Body of pancreas (tissue), 4 donors: ENCODE measurements at places on chromosomes 6 and 20. TPM values are rescaled to one million over a fixed set of nuclear protein-coding genes. Genes with fewer than 3 reads are reported as not detected.

The PTPN1 gene
- 10.2 TPM for total RNA-seq

The TBC1D32 gene
- 11.4 TPM for total RNA-seq

The GABRR1 gene
- not detected for total RNA-seq

The SLCO4A1 gene
- total RNA-seq = 2.6 TPM

The C6orf141 gene
- 11.4 TPM for total RNA-seq

The OPRM1 gene
- not detected for total RNA-seq

The STXBP5 gene
- 25.9 TPM for total RNA-seq

The LRRN4 gene
- 10.9 TPM for total RNA-seq

The NRSN1 gene
- total RNA-seq = not detected

The WFDC12 gene
- total RNA-seq = not detected

The SLA2 gene
- total RNA-seq = not detected

The CAPN11 gene
- 0.66 TPM for total RNA-seq

The NELFCD gene
- 45.9 TPM for total RNA-seq

The FNDC11 gene
- total RNA-seq = 0.66 TPM

GRCh38 chr20:59331721-59332329 is 31.4 kb downstream of the EDN3 start:
- H3K4me1 ChIP-seq = no peaks in the 10 kb centered on the region
- H3K27ac ChIP-seq = no peak overlapping the region
- no peaks in the 10 kb centered on the region for H3K36me3 ChIP-seq
- no peak overlapping the region for H3K4me3 ChIP-seq
- DNase-seq = no peak

GRCh38 chr6:53581173-53581773 is 36.4 kb upstream of the GCLC start:
- no peak overlapping the region for H3K27ac ChIP-seq
- no peaks in the 10 kb centered on the region for H3K4me1 ChIP-seq
- DNase-seq = no peak
- no peaks in the 10 kb centered on the region for H3K36me3 ChIP-seq
- H3K27me3 ChIP-seq = no peaks in the 10 kb centered on the region
- H3K4me3 ChIP-seq = no peak overlapping the region

DNA sequence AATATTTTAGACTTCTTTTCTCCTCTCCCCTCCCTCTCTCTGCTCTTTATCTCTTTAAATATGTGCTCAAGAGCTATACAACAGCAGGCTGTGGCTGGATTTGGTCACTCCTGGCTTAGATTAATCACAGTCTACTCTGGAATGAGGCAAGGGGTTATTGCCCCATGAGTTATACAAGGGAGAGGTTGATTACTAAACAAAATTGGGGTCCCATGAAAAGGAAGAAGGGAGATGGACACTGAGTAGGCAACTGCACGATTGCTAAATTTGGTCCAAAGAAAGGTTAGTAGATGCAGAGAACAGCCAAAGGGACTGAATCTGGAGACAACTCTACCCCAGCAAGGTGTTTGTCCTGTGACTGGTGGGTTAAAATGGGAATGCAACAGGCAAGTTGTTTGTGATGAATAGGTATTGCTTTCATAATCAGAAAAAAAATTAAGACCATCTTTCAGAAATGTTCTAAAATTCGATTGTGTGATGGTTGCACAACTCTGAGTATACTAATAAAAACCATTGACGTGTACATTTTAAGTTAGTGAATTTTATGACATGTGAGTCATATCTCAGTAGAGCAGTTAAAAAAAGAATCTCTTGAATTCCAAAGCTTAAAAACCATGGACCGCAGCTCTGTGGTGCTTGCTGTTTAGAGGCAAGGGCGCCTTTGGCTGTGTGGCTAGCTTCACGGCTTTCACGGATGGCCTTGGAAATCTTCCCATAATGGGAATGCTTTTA is 57.1 kb downstream of the KIZ start:
- no peaks in the 10 kb centered on the region for H3K36me3 ChIP-seq
- no peak overlapping the region for H3K4me3 ChIP-seq
- H3K4me1 ChIP-seq = no peaks in the 10 kb centered on the region
- no peaks in the 10 kb centered on the region for H3K27me3 ChIP-seq
- H3K27ac ChIP-seq = no peak overlapping the region

- DNase-seq = no peak
- peaks cover 8% of the 10 kb centered on the region for H3K27me3 ChIP-seq
- H3K4me3 ChIP-seq = no peak overlapping the region
- no peaks in the 10 kb centered on the region for H3K4me1 ChIP-seq
- no peaks in the 10 kb centered on the region for H3K36me3 ChIP-seq
These were observed 13.2 kb upstream of the IRF4 start for GRCh38 chr6:378090-378957.

GRCh38 chr6:15864038-15864707 is 201.3 kb upstream of the DTNBP1 start:
- H3K27me3 ChIP-seq = no peaks in the 10 kb centered on the region
- no peak for DNase-seq
- no peak overlapping the region for H3K4me3 ChIP-seq
- H3K36me3 ChIP-seq = no peaks in the 10 kb centered on the region
- H3K27ac ChIP-seq = no peak overlapping the region

- peaks cover 8% of the 10 kb centered on the region for H3K4me1 ChIP-seq
- no peak overlapping the region for H3K27ac ChIP-seq
These were observed 294.6 kb upstream of the ZNF337 start for GRCh38 chr20:25991051-25991755.

- peaks cover 14% of the 10 kb centered on the region for H3K4me1 ChIP-seq
- DNase-seq = no peak
- H3K4me3 ChIP-seq = no peak overlapping the region
- no peak overlapping the region for H3K27ac ChIP-seq
These were observed 35.9 kb upstream of the FAM50B start for GRCh38 chr6:3813150-3813780.

DNA sequence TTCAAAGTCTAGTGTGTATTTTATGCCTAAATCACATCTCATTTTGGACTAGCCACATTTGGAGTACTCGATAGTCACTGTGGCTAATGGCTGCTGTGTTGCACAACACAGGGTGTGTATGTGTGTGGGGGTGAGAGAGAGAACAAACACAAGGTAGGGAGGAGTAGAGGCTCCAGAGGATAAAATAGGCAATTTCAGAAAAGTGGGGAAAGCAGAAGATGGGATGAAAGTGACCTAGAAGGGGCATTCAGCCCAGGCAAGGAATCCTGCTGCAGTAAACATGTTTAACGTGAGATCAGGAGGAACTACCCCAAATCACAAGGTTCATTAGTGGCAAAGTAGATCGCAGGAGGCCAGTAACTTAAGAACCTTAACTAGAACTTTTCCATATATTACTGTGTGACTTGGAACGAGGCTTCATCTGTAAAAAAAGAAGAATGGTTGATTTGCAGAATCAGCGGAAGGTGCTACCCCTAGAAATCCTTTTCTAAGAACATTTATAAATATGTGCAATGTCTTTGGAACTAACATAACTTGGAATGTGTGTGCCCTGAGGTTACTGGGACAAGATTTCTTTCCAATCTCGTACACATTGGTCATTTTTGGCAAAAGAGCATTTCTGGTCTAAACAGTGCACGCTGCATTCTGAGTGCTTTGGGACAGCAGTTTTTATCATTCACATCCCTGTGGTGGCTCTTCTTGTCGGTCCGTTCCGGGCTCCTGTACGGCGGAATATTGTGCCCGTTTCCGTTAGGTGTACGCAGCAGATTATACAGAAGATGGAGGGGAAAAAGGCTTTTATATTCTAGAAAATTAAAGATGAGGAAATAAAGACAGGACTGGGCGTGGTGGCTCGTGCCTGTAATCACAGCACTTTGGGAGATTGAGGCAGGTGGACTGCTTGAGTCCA is 2.6 kb downstream of the DUSP22 start:
- H3K36me3 ChIP-seq = no peaks in the 10 kb centered on the region
- H3K4me1 ChIP-seq = peaks cover 48% of the 10 kb centered on the region
- H3K27me3 ChIP-seq = no peaks in the 10 kb centered on the region
- H3K27ac ChIP-seq = no peak overlapping the region

DNA sequence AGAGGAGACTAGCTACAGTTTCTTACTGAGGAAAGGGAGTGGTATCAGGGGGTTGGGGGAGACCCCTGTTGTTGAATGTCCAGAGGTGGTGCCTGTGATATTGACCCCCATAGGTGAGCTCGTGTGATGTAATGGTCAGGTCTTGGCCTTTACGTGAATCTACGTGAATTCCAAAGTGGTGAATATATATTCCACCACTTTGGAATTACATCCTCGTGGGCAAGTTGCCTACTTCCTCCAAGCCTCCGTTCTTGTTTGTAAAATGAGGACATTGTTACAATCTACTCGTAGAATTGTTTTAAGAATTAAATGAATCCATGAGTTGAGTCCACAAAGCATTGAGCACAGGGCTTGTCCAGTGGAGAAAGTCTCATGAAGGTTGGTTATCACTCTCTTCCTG is 47.3 kb downstream of the TSHZ2 start:
- no peak for DNase-seq
- no peaks in the 10 kb centered on the region for H3K36me3 ChIP-seq
- H3K4me3 ChIP-seq = no peak overlapping the region
- H3K4me1 ChIP-seq = no peaks in the 10 kb centered on the region

GRCh38 chr6:150328744-150329405 is 39.9 kb upstream of the IYD start:
- no peak for DNase-seq
- no peaks in the 10 kb centered on the region for H3K4me1 ChIP-seq
- H3K27ac ChIP-seq = no peak overlapping the region

DNA sequence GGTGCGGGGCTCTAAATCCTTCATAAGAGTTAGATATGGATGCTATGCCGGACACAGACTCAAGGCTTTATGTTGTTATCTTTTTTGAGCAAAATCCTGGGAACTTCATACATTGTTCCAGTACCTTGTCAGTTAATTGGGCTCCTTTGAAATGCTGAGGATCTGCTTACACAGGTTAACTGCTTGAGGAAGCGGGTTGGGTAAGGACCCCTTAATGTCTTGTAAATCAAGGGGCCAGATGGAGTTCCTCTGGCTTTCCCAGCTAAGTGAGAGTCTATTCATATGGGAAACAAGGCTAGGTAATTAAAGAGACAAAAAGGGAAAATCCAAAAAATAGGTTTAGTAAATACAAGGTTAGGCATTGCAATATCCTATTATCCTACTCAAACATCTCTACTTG is 141.5 kb downstream of the OR2B2 start:
- DNase-seq = no peak
- no peaks in the 10 kb centered on the region for H3K36me3 ChIP-seq
- H3K27me3 ChIP-seq = no peaks in the 10 kb centered on the region
- H3K27ac ChIP-seq = no peak overlapping the region

DNA sequence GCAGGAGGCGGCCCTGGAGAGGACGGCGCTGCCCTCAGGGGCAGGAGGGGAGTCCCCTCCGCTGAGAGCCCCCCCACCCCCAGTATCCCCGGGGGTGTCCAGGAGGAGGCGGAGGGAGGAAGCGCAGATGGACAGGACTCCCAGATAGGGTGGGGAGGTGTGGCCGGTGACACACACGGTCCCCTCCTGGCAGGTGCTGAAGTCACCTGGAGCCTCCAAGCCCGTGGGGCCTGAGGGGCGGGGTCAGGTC is 1.4 kb downstream of the STMN3 start:
- no peak overlapping the region for H3K27ac ChIP-seq
- H3K27me3 ChIP-seq = no peaks in the 10 kb centered on the region
- H3K4me3 ChIP-seq = no peak overlapping the region
- no peaks in the 10 kb centered on the region for H3K36me3 ChIP-seq

DNA sequence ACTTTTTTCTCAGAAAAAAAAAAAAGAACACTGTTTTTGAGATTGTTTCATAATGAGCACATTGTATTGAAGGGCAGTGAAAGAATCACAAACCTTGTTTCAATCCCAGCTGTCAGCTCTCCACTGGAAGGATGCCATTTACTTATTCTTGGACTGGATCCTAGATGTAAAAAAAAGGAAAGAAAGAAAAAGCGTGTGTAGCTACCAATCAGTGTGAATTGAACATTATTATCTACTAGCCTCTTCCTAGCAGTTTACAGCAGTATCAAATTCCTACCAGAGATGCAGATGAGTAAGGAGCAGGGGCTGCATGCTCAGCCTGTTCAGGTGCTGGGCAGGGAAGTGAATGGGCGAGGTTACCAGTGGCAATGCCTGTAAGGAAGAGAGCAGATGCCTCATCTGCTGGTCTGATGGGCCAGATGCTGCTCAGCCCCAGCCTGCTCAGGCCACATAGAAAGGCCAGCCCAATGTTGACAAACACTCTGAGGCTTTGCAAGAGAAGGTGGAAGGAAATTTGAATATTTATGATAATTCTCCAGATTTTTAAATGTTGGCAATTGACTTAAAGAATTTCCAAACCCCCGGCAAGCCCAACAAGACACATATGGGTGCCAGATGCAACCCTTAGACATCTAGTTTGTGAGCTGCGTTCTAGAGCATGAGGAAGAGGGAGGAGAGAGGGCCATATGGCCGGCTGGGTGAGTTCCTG is 189.5 kb downstream of the IBTK start:
- no peak for DNase-seq
- no peaks in the 10 kb centered on the region for H3K36me3 ChIP-seq
- H3K4me1 ChIP-seq = peaks cover 9% of the 10 kb centered on the region
- no peak overlapping the region for H3K4me3 ChIP-seq

GRCh38 chr6:17405944-17406245 is 12.5 kb downstream of the CAP2 start:
- H3K4me3 ChIP-seq = no peak overlapping the region
- no peak for DNase-seq
- no peaks in the 10 kb centered on the region for H3K4me1 ChIP-seq
- no peaks in the 10 kb centered on the region for H3K36me3 ChIP-seq
- no peak overlapping the region for H3K27ac ChIP-seq
- no peaks in the 10 kb centered on the region for H3K27me3 ChIP-seq

DNA sequence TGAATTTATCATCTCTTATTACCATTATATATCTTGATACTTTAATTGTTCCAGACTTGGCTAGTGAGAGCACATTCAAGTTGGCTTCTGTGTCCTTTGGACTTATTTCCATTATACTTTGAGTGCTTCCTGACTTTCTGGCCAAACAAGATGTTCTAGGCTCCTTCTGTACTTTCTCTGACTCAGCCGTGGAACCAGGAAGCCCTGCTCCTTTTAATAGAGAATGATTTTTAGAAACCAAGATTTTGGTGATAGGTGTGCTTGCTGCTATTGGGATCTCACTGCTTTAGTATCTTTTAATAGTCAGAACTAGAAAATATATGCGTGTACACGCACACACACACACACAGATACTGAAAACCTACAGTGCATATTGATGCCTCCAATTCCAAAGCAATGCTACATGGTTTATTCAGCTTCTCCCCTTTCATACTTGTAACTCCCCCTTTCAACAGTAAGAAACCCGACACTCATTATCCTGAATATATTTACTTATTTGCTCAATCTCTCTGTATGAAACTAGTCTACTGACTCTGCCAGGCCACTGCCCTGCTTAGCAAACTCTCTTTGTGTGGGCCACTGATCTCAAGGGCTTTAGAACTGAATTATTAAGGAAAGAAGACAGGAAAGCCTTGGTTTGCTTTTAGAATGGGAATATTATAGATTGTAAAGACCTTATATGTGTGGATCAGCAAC is 42.7 kb upstream of the EZR start:
- H3K4me3 ChIP-seq = no peak overlapping the region
- peaks cover 24% of the 10 kb centered on the region for H3K4me1 ChIP-seq
- H3K27me3 ChIP-seq = no peaks in the 10 kb centered on the region
- no peak for DNase-seq
- H3K36me3 ChIP-seq = no peaks in the 10 kb centered on the region

DNA sequence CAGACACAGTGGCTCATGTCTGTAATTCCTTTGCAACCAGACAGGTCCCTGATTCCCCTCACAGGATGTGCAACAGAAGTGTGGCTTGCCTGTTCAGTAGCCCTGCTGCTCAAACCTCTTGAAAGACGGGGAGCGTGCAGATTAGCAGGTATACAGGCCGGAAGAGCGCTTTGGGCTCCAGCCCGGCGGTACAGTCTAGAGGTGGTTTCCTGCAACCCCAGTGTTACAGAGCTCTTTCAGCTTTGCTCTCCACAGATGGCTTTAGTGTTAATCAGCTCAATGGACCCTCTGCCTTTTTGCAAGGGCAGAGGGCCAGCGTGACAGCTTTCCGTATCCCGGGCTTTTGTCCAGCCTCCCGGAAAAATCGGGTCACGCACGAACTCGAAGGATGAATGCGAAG is 67.2 kb upstream of the TNFRSF21 start:
- no peak overlapping the region for H3K27ac ChIP-seq
- H3K4me3 ChIP-seq = no peak overlapping the region
- H3K27me3 ChIP-seq = no peaks in the 10 kb centered on the region
- no peaks in the 10 kb centered on the region for H3K4me1 ChIP-seq
